Left forelimb (tissue), 1 donor: ENCODE measurements at places on chromosomes 4 and X.

GRCh38 chr4:29632199-29632598, 1088.0 kb upstream of the PCDH7 start:
- DNase-seq: no peak

- DNase-seq: no peak
Measured at GRCh38 chr4:10061650-10062415, 40.5 kb upstream of the SLC2A9 start.

- no peak for DNase-seq
Measured at GRCh38 chrX:12975991-12976558, 1.2 kb downstream of the TMSB4X start.

DNA sequence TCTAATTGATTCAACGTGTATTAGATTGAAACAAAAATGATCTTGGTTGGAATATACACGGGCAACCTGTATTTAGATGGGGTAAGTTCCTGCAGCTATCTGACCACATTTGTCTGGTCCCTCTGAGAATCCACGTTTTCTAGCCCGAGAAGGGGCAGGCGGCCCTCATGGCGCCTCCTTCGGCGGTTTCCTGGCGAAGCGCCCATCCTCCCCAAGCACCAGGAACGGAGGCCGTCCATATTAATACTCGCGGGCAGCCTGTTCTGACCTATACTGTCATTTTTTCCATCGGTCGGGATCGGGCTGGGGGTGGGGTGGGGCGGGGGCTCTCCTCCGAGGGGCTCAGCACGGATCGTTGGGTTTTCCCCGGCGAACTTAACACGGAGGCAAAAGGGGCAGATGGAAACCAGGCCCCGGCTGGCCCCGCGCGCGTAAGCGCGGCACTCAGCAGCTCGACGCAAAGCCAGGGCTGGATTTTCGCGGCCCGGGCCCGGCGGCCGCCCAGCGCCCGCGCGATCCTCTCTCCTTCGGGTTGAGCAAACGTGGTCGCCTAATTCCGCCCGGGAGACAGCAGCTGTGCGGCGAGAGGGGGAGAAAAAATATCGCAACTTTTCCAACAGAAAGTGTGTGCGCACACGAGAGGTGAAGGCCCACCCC, 77.2 kb upstream of the BCOR start:
- DNase-seq: peak; percentile 77

DNA sequence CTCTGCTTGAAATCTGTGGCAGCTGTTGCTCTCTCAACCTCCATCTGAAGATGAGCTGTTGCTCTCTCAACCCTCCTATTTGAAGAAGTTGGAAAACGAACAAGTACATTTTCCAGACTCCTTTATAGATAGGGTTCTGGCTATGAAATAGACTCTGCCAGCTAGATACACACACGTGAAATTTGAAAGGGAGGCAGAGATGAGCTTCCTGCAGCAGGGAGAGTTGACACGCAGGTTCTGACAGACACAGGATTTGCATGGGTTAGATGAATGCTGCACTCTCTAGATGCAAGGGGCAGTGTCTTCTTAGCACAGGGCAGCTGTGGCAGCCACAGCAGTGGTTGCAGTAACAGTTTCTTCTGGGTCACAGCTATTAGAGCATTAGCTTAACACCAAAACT, 8.0 kb upstream of the PYURF start:
- DNase-seq: no peak

GRCh38 chrX:150240643-150240970, 122.5 kb upstream of the MAMLD1 start:
- DNase-seq: no peak

- DNase-seq: peak; percentile 70
Measured at GRCh38 chr4:85842540-85842939, 367.6 kb downstream of the ARHGAP24 start.

DNA sequence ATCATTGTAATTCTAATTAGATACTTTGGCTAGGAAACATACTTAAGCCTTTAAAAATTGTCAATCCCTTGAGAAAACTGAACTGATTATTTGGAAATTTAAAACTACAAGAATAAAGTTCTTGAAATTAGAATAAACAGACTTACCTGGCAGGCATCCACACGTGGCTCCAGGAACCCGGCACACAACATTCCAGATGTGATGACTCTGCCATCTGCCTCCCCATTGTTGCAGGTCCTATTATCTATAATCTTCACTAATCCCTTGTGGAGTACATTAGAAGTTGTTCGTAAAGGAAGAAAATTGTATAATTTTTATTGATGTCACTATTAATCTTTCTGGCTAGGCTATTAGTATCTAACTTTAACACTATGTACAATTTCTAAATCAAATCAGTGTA, 16.2 kb upstream of the GNRHR start:
- no peak for DNase-seq

DNA sequence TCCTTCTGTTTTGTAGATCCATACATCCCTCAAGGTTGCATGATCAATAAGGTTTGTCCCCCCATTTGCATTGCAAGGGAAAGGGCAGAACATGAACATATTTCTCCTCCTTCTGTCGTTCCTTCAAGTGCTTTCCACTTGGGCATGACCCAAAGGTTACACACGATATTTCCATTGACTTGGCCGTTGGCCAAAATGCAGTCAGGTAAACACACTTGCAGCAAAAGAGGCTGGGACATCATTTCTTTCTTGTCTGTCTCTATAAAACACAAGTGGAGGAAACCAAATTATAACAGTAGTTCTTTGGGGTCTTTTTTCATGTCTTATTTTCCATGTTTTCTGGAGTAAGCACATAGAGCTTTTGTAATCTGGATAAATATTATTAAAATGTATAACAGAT, 156.1 kb downstream of the FRAS1 start:
- DNase-seq: no peak

GRCh38 chr4:30716681-30717207, 3.4 kb upstream of the PCDH7 start:
- peak; percentile 76 for DNase-seq

- DNase-seq: no peak
Measured at GRCh38 chr4:5707366-5707765, 993 bp downstream of the EVC2 start.

DNA sequence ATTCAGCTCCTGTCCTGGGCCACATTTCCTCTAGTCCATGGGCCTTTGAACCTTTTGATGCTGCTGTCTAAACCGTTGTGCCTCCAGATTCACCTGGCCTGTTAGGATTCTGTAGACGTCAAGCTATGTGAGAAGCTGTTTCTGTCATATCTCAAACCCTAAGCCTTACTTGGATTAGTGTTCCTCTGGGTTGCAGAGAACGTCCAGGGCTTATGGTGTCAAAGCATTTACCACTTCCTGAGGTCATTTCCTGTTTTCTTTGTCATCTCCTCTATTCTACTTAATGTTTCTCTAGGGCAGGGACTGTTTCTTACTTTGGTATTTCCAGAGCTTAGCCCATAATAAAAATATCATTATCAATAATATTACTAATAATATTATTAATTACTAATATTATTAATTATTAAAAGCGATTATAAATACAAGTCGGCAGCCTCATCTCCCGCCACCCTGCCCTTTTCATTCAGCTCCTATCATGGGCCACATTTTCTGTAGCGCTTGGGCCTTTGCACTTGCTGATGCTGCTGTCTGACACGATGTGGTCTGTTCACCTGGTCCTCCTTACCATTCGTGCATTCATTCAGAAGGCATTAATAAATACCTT, 19.1 kb downstream of the PRIMPOL start:
- DNase-seq: no peak

GRCh38 chr4:82432596-82432995, 2.2 kb downstream of the ENOPH1 start:
- DNase-seq: no peak

DNA sequence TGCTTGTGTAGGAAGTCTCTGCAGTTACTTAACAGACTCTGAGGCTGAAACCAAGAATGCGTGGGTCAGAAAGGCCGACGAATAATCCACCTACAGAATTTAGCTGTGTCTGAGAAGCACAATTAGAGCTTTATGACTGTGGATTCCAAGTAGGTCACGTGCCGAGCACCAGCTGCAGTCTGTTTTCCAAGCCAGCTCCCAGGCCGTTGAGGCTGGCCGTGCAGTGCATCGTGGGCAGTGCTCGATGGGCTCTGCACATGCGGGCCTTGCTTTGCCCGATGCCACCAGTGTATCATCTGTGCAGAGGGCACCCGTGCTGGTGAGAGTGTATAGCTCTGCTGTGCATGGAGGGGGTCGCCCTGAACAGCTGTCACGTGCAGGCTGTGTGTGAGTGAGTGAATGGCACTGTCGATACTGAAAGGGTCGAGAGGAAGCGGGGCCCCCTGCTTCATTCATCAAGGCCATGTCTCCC, 67.5 kb upstream of the CLDN34 start:
- peak; percentile 72 for DNase-seq

DNA sequence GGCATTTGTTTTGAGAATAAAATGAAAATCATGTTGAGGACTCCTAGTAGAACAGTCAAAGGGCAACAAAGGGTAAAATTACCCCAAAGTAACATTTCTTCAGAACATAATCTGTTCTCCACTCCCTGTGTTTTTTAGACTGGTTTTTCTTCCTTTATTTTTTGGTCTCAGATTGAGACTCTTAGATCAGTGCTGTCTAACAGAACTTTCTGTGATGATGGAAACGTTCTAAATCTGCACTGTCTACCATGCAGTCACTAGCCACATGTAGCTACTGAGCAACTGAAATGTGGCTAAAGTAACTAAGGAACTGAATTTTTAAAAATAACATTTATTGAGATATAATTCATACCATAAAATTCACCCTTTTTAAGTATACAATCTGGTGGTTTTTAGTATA, 19.8 kb downstream of the CASK start:
- no peak for DNase-seq

GRCh38 chr4:127622921-127623796, 9.6 kb upstream of the INTU start:
- DNase-seq: peak; percentile 77

DNA sequence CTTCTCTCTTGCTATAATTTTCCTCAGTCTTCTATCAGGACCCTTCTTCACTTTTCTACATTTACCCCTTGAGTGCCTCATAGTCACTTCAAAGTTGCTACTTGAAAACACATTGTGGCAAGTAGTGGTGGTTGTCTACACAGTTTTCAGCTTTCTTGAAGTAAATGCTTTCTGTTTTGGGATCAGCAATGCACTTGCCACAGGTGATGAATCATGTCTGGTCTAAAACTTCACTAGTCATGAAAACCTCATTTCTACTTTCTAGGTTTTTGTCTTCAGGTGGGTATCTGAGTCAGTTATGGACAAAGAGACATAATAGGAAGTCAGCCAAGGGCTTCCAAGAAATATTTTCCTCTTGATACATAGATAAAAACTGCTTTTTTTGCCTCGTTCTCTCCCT, 359.2 kb downstream of the CCSER1 start:
- no peak for DNase-seq

DNA sequence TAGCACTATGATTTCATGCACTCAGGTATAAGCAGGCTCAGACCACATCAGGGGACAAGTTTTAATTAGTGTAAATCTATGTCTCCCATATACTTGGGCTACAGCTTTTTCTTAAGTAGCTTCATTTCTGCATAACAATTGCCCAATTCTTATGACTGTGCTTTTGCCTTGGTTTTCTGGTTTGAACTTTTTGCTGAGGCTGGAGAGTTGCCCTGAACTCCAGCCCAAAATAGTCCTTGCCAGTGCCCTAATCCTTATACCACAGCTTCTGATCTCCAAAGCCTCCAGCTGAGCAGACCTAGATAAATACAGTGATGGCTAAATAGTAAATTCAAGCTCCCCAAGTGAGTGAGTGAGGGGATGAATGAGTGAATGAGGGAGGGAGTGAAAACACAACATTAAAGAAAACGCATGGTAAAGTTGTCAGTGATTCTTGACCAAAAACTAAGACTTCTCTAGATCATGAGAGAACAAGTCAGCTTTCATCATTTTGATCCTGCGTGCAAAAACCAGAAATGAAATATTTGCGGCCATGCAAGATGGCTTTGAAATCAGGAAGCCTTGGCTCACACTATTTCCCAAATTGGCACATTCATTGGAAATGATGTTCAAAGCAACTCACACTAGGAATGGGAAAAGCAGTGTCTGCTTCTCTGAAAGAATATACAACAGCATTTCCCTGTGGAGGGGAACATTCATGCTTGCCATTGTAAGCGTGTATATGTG, 437.1 kb upstream of the CTSO start:
- DNase-seq: no peak

GRCh38 chr4:5708449-5709206, at the start of gene EVC2:
Gene EVC2 (minus strand): TSS chr4:5708559. CDS start chr4:5708513, 46 bp downstream.
- peak; percentile 87 for DNase-seq

DNA sequence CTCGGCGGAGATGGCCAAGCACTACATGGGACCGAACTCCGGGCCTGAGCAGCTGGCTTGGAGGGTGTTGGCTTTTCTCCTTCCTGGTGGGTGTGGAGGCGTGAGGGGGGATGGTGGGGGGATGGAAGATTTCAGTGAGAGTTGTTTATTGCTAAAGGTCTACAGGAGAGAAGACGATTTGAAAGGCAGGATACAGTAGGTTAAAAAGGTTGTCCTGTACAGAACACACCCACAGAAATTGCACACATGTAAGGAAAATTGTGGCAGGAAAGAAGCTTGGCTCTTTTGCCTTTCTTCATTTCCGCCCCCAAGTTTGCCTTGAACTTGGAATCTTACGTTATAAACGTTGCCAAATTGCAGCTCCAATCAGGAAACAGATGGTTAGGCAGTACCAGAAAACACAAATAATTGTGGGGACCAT, 74.1 kb upstream of the STOX2 start:
- DNase-seq: no peak

DNA sequence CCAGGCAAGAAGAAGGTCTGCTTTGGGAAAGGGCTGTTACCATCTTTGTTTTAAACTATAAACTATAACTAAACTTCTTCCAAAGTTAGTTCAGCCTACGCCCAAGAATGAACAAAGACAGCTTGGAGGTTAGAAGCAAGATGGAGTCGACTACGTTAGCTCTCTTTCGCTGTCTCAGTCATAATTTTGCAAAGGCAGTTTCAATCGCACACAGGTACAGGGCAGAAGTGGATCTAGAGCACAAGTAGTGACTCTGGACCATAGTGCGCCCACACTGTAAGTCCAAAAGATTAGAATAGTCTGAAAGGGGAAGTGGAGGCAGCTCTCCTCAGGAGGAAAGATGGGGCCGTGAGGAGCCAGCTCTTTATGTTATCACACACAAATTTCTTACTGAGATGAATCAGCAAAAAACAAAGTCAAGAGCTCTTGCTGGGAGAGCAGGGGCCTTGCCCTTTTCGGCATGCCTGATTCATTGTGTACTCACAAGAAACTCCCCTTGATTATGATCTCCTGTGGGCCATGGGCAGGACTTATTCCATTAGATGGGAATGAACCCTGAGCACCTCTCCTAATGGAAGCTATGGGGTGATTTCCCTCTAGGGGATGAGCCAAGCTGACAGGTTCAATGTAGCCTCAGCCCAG, 58.6 kb downstream of the FUNDC1 start:
- DNase-seq: no peak
